ENCODE measurements at places on chromosomes 2 and 18. TPM values are rescaled to one million over a fixed set of nuclear protein-coding genes. Genes with fewer than 3 reads are reported as not detected.
A peak's percentile ranks its signal among the peaks of the same experiment; 100 is the strongest.

DNA sequence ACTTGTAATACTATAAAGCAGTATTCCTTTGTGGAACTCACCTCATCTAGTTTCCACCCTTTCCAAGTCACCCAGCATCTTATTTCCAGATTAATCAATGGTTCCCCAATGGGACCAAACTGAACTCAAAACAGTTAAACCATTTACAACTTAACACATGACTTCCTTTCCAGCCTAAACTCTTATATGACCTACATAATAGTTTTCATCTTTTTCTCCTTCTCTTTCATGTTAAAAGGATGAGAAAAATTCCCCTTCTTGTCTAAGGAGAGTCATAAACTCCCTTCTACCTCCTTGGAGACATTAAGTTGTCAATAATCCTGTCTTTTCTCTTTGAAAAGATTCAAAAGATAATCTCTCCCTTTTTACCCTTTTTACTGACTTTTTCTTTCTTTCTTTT lies 6.7 kb downstream of the PPP3R1 start:
- H3K4me1 ChIP-seq = peaks cover 90% of the 10 kb centered on the region
- H3K27me3 ChIP-seq = no peaks in the 10 kb centered on the region
- no peaks in the 10 kb centered on the region for H3K36me3 ChIP-seq
- H3K27ac ChIP-seq = no peak overlapping the region
- no peak overlapping the region for H3K4me3 ChIP-seq

The KCNF1 gene
- total RNA-seq = not detected

GRCh38 chr18:31657823-31658669 lies 26.3 kb downstream of the B4GALT6 start:
- H3K36me3 ChIP-seq = no peaks in the 10 kb centered on the region
- H3K4me3 ChIP-seq = no peak overlapping the region
- peak overlapping the region; percentile 28 for H3K27ac ChIP-seq
- DNase-seq = no peak

DNA sequence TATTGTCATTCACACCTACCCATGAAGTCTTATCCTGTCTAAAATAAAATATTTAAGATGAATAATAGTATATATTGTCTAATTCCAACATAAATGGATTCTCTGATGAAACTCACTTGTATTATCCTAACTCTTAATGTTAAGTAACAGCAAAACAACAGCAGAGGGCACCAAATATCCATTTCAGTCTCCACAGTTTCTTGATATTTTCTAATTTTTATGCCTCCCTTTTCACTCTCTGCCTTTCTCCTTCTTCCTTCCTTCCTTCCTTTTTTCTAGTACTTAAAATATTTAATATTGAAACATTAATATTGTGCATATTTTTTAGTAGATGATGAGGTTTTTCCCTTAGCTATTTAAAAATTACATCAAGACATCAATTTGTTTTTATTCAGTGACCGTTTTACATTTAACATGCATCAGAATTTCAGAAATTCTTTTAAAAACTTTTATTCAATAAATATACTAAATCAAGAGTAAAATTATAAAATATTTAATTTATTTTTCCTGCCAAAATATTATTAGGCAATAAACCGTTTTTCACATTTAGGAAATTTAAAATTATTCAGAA lies 97.6 kb downstream of the WDR7 start:
- no peaks in the 10 kb centered on the region for H3K36me3 ChIP-seq
- peaks cover 11% of the 10 kb centered on the region for H3K4me1 ChIP-seq
- H3K27me3 ChIP-seq = no peaks in the 10 kb centered on the region
- H3K4me3 ChIP-seq = no peak overlapping the region
- H3K27ac ChIP-seq = no peak overlapping the region

DNA sequence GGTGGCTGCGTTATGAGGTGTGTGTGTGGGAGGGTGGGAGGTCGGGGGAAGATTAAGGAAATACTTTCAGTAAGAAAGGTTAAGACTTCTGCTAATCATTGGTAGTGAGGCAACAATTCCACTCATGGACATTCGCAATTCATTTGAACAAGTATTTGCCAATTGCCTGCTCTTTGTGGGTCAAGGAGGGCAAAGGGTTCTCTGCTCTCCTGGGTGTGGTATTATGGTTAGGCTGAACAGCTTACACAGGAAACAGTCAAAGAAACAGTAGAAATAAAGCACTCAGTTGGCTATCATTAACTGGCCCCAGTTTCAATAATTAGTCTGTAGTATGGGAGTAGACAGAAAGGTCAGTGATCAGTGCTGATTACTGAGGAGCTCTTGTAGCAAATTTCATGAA lies 357.0 kb upstream of the FANCL start:
- no peaks in the 10 kb centered on the region for H3K4me1 ChIP-seq
- H3K27me3 ChIP-seq = no peaks in the 10 kb centered on the region
- no peak overlapping the region for H3K4me3 ChIP-seq
- H3K27ac ChIP-seq = no peak overlapping the region

GRCh38 chr2:71685941-71686611 lies 232.7 kb downstream of the DYSF start:
- H3K4me3 ChIP-seq = no peak overlapping the region
- no peak overlapping the region for H3K27ac ChIP-seq
- no peak for DNase-seq
- no peaks in the 10 kb centered on the region for H3K36me3 ChIP-seq

The CFAP65 gene
- not detected for total RNA-seq

The UGT1A1 gene
- total RNA-seq = not detected

DNA sequence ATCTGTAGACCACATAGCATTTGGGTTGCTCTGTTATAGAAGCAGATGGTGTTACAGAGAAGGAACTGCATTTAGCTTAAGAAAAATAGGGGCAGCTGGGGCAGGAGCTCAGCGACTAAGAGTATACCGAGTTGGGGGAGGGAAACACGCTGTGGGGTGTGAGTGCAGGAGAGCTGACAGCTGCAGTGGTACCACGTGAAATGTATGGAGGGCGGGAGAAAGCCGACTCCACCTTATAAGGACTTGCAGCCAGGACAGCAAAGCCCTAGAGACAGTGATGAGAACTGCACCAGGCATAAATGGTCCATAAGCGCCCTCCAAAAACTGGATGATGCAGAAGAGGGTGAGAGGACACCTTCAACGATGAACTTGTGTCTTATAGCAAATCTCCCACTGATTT lies 237.6 kb downstream of the PRKCE start:
- H3K27ac ChIP-seq = no peak overlapping the region
- H3K4me1 ChIP-seq = peaks cover 43% of the 10 kb centered on the region
- no peaks in the 10 kb centered on the region for H3K36me3 ChIP-seq
- no peaks in the 10 kb centered on the region for H3K27me3 ChIP-seq

GRCh38 chr2:235567842-235568241 lies 74.0 kb downstream of the AGAP1 start:
- no peak overlapping the region for H3K27ac ChIP-seq
- no peaks in the 10 kb centered on the region for H3K4me1 ChIP-seq
- no peak for DNase-seq
- H3K36me3 ChIP-seq = no peaks in the 10 kb centered on the region
- no peak overlapping the region for H3K4me3 ChIP-seq

- no peaks in the 10 kb centered on the region for H3K4me1 ChIP-seq
- no peak overlapping the region for H3K4me3 ChIP-seq
- H3K36me3 ChIP-seq = no peaks in the 10 kb centered on the region
- DNase-seq = no peak
These were observed 63.7 kb downstream of the MARCHF4 start for GRCh38 chr2:216308576-216308975.

The KLHL41 gene
- 0.22 TPM for total RNA-seq

- H3K36me3 ChIP-seq = no peaks in the 10 kb centered on the region
- no peak overlapping the region for H3K27ac ChIP-seq
- DNase-seq = no peak
- H3K27me3 ChIP-seq = no peaks in the 10 kb centered on the region
- no peak overlapping the region for H3K4me3 ChIP-seq
These were observed 90.2 kb upstream of the EPB41L5 start for GRCh38 chr2:119922699-119923098.

- peaks cover 11% of the 10 kb centered on the region for H3K4me1 ChIP-seq
- H3K27ac ChIP-seq = peak overlapping the region; percentile 22
- H3K36me3 ChIP-seq = no peaks in the 10 kb centered on the region
- no peak overlapping the region for H3K4me3 ChIP-seq
- no peak for DNase-seq
- no peaks in the 10 kb centered on the region for H3K27me3 ChIP-seq
These were observed 11.2 kb downstream of the CFAP210 start for GRCh38 chr2:169683054-169683424.

The CFC1 gene
- total RNA-seq = not detected

The IL36RN gene
- not detected for total RNA-seq

DNA sequence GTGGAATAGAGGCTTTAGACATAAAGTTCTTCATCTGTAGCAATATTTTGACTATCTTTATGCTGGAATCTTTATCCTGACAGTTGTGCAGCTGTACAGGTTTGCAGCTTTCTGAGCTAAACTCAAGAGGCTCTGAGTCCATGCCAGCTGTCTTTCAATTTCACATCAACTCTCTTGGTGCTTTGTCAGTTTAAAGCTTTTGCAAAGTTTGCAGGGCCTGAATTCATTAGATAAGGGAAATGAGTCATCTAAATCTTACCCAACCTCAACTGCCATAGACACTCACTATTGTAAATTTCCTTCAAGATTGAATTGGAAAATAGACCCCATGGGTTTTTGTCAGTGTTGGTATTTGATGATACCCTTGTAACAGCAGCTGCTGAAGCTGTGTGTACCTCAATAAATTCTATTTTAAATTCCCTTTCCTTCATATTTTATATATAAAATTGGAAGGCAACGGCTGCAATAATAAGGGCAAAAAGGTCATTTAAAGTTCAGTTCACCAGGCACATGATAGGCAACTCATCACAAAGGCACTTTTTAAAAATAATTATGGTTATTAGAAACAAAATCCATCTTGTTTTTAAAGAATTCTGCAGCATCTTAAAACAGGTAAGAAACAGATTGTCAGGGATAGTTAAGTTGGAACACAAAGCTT lies 169.9 kb upstream of the SLC39A10 start:
- H3K27me3 ChIP-seq = no peaks in the 10 kb centered on the region
- H3K4me1 ChIP-seq = peaks cover 13% of the 10 kb centered on the region
- H3K27ac ChIP-seq = no peak overlapping the region
- peak; percentile 2 for DNase-seq

DNA sequence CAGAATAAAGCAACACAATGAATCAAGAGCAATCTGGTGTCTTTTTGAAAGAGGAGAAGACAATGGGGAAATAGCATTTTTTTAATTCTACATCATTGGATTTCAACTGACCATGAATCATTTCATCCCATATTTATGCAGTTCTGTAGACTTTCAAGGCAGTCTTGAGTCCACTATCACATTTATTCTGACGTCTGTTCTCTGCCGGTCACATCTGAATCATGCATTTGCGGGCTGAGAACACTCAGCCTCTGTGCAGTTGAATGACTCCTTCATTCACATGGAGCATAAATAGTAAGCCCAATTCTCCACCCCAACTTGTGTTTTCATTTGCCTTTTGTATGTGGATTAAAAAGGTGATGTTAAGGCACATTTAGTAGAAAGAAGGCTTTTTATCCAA lies 128.2 kb downstream of the AKAIN1 start:
- no peaks in the 10 kb centered on the region for H3K27me3 ChIP-seq
- no peak overlapping the region for H3K4me3 ChIP-seq

The ANO7 gene
- total RNA-seq = 0.83 TPM

The NEURL3 gene
- 0.22 TPM for total RNA-seq

DNA sequence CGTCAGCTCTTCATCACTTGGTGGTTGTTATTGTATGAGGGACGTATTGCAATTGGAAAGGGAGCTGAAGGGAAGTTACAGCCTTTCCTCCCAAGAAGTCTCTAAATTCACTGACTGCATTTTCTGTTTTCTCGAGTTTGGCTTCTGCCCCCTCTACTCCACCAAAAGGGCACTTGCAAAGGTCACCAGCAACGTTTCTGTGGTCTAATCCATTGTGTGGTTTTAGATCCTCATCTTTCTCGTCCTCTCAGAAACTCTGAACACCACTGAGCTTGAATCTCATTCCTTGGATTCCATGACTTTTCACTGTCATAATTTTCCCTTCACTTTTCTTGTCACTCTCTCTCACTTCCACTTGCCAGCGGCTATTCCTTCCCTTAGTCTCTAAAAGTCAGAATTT lies 308.0 kb downstream of the AFF3 start:
- no peak overlapping the region for H3K27ac ChIP-seq
- no peak for DNase-seq
- H3K4me3 ChIP-seq = no peak overlapping the region
- H3K36me3 ChIP-seq = no peaks in the 10 kb centered on the region
- H3K4me1 ChIP-seq = no peaks in the 10 kb centered on the region

The LIMS1 gene
- total RNA-seq = 59.4 TPM

The DOK6 gene
- not detected for total RNA-seq

DNA sequence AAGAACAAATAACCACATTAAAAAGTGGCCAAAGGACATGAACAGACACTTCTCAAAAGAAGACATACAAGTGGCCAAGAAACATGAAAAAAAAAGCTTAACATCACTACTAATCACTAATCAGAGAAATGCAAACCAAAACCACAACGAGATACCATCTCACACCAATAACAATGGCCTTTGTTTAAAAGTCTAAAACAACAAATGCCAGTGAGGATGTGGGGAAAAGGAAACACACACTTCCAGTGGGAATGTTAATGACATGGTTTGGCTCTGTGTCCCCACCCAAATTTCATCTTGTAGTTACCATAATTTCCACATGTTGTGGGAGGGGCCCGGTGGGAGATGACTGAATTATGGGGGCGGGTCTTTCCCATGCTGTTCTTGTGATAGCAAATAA lies 147.1 kb downstream of the GALNT1 start:
- H3K27ac ChIP-seq = no peak overlapping the region
- no peaks in the 10 kb centered on the region for H3K36me3 ChIP-seq
- no peak overlapping the region for H3K4me3 ChIP-seq

GRCh38 chr2:30029804-30030203 lies 108.4 kb upstream of the ALK start:
- H3K27ac ChIP-seq = no peak overlapping the region
- H3K36me3 ChIP-seq = no peaks in the 10 kb centered on the region
- H3K4me1 ChIP-seq = no peaks in the 10 kb centered on the region
- no peak overlapping the region for H3K4me3 ChIP-seq
- DNase-seq = no peak

All from CD8-positive, alpha-beta memory T cell (primary cell).